ENCODE measurements at places on chromosomes 6 and 20. TPM values are rescaled to one million over a fixed set of nuclear protein-coding genes. Genes with fewer than 3 reads are reported as not detected.

Gene MCCD1
- total RNA-seq = not detected

Gene SLC12A5
- not detected for total RNA-seq

Gene HLA-DOA
- 3.6 TPM for total RNA-seq

Gene ME1
- total RNA-seq = 0.44 TPM

Gene ENPP1
- total RNA-seq = 2.0 TPM

Gene RIMS4
- total RNA-seq = not detected

Gene PDE10A
- not detected for total RNA-seq

Gene LAMA2
- 0.72 TPM for total RNA-seq
